ENCODE measurements at places on chromosomes 4 and X.

DNA sequence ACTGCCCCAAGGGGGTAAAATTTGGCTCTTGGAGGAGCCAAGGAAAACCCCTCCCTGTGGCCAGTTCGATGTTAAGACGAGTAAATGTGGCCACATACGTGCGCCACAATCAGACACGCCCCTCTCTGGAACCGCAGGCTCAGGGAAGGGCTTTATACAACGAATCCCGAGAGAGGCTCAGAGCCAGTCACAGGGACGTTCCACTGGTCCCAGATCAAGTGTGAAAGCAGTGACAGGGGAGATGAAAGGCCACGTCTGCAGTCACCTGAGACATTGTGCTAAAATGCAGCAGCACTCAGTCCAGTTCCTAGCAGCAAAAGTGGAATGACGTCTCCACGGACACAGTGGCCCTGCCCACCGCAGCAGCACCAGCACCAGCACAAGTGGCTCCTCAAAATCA is 68.0 kb downstream of the ACOX3 start:
- DNase-seq = no peak

GRCh38 chrX:17521871-17522693 is 147.1 kb downstream of the NHS start:
- no peak for DNase-seq

GRCh38 chrX:24426340-24426913 is 38.7 kb upstream of the PDK3 start:
- no peak for DNase-seq

- DNase-seq = no peak
Measured at GRCh38 chrX:32877592-32877991, 333.8 kb downstream of the DMD start.

GRCh38 chrX:137425986-137426385 is 139.9 kb upstream of the ZIC3 start:
- DNase-seq = no peak

GRCh38 chr4:1626941-1627340 is 57.2 kb downstream of the FAM53A start:
- DNase-seq = no peak

All from progenitor cell of endocrine pancreas (in vitro differentiated cells).